IPS DF 19.7 (cell line): ENCODE measurements at places on chromosomes 13 and 19.

DNA sequence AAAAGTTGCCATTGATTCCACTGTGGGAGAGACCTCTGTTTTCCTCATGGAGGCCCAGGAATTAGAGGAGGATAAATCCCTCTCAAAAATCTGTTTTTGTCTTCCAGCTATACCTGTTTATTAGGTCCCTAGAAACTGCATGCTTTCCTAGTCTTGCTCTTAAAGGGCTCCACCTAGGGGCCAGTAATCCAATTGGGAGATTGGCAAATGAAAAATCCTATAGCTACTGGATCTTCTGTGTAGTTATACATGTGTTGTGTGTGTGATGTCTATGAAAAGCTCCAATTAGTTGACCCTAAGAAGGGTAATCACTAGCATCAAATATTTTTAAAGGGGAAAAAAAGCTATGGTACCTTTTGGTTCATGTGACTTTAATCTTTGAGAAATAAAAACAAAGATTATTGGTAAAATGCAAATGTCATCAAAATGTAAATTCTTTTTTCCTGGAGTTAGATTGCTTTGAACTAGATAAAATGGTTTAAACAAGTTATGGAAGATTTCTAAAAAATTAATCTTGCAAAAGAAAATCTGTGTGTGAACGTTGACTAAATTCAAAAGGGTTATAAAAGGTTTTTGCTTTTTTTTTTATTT lies 63.4 kb upstream of the C1QTNF9B start:
- no peak for DNase-seq

DNA sequence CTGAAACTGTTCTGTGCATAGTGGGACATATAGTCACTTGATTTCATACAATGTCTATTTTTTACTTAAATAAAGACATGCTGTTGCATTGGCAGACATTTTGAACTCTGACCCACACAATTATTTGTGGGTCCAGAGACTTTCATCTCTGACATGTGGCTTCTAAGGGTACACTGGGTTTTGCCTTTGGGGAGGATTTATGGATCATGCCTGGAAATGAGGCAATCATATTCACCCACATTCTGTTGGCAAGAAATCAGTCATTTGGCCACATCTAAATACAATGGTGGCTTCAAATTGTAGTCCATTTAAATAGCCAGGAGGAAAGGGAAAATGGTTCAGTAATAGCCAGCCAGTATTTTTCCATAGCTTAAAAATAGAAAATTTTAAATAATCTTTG lies 238.3 kb upstream of the KLF12 start:
- no peak for DNase-seq

GRCh38 chr13:28618230-28618994 lies 40.5 kb upstream of the POMP start:
- no peak for DNase-seq

GRCh38 chr13:60384911-60385310 lies 12.1 kb upstream of the TDRD3 start:
- no peak for DNase-seq

DNA sequence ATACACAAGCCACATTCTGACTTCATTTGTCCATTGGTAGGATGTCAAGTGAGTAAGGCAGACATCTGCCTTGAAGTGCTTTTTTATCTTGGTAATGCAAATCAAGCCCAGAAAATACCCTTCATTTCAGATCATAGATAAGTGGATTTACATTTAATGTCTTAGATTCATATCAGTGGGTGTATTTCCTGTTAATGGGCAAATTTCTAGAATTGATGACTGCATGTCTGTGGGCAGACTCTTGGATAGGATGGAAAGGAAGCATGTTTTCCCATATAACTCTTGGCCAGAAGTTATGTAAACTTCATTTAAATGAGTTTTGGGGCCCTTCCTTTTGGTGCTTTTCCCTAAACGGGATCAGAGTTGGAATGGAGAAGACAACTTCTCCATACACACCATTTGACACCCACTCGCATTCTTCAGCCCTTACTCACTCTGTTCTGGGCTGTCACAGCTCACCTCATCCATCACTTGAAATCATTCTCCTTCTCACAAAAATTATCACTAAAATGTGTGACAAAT lies 154.6 kb downstream of the FLT1 start:
- DNase-seq = no peak

GRCh38 chr19:49214701-49215100 lies 57.1 kb downstream of the TRPM4 start:
- DNase-seq = no peak

GRCh38 chr13:57630661-57631595 lies 616 bp upstream of the PCDH17 start:
- DNase-seq = no peak
